ENCODE measurements at places on chromosomes 3 and 15. TPM values are rescaled to one million over a fixed set of nuclear protein-coding genes. Genes with fewer than 3 reads are reported as not detected.
A peak's percentile ranks its signal among the peaks of the same experiment; 100 is the strongest.

Gene SH2D7
- not detected for total RNA-seq

Gene ITPKA
- total RNA-seq: 0.53 TPM

Gene P4HTM
- total RNA-seq: 33.0 TPM

Gene GPR149
- not detected for total RNA-seq

Gene TMEM40
- total RNA-seq: not detected

Gene SNTN
- total RNA-seq: not detected

Gene CCR5
- 2.6 TPM for total RNA-seq

Gene FRG2C
- not detected for total RNA-seq

DNA sequence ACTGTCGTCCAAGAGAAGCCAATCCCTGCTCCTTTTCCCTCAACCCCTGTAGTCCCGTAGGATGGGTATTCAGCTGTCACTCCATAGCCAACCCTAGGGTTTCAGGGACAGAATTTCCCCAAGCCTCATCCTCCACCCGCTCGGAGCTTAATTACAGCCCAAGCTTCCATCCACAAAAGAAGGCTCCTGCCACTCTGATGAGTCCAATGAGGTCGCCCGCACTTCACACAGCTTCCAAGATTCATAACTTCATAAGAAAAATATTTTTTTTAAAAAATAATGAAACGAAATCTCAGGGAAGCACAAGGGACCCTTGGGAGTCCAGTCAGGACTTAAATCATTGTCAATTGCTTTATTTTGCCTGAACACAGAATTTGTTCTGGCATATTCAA is 75.6 kb downstream of the SLC12A8 start:
- no peak for DNase-seq

- no peak for DNase-seq
Observed at GRCh38 chr3:189404024-189404423, 227.2 kb upstream of the TP63 start.

DNA sequence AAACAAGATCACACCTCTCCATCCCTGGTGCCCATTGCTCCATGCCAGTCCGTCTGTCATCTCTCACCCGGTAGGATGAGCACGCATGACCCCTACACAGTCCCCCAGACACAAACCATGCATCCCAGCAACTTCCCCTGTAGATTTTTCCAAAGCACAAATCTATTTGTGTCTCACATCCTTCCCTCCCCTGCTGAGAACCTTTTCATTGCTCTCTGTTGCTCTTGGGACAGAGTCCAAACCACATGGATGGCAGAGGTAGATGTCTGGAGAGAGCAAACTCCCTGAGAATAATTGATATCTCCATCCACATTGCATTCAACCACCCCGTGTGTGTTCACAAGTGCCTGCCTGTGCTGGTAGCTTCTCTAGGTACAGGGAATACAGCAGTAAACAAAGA is 29.9 kb upstream of the LRTM1 start:
- DNase-seq: no peak

DNA sequence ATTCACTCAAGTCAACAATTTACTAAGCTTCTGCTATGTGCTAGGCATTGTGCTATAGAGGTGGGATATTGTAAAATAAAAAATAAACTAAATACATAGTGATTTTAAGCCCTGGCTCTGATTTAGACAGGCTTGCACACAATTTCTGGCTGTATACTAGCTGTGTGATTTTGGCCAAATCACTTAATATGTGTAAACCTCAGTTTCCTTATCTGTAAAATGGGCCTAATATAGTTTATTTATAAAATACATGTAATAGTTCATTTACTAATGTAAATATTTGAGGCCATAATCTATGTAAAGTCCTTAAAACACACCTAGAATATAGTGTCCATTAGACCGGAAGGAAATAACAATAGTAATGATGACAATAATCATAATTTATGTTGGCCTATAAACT is 363.1 kb downstream of the CLSTN2 start:
- no peak for DNase-seq

- no peak for DNase-seq
Observed at GRCh38 chr15:78645009-78645408, 4.0 kb upstream of the CHRNB4 start.

GRCh38 chr3:12998648-12999047 is 74.6 kb downstream of the IQSEC1 start:
- DNase-seq: peak; percentile 31

DNA sequence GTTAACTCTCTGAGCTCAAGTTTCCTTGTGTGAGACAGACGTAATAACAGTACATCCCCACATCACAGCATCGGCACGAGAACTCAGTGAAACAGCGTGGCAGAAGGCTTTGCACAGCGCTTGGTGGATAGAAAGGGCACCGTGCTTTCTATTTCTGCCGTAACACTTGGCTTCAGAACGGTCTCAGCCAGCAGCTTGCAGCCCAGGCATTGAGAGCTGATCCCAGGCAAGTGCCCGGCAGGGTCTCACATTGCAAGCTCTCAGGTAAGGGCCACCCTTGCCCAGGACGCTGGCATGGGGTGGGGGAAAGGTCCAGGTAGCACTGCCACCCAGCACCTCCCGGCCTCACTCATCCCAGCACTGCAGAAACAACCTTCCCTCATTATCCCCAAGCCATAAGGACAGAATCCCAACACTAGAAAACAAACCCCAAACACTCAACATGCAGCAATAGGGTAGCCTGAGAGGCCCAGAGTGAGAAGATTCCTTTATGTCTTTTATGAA is 70.5 kb upstream of the ITGA11 start:
- DNase-seq: no peak

DNA sequence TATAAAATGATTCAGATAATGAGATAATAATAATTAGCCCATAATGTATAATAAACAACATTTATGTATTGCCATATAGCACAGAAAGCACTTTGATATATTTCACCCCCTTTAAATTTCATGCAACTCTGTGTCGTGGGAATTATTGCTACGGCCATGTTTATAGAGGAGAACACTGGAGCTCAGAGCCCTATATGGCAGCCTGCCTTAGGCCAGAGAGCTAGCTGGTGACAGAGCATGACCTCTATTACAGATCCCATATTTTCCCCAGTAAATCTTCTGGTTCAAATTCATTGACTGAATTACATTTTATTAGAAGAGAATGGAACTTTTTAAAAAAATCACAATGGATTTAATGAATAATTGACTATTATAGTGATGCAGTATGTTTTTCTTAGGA is 25.0 kb downstream of the USP13 start:
- no peak for DNase-seq

GRCh38 chr3:169347597-169347996 is 315.9 kb downstream of the MECOM start:
- no peak for DNase-seq

- DNase-seq: no peak
Observed at GRCh38 chr3:108383306-108383705, 87.0 kb downstream of the HHLA2 start.

DNA sequence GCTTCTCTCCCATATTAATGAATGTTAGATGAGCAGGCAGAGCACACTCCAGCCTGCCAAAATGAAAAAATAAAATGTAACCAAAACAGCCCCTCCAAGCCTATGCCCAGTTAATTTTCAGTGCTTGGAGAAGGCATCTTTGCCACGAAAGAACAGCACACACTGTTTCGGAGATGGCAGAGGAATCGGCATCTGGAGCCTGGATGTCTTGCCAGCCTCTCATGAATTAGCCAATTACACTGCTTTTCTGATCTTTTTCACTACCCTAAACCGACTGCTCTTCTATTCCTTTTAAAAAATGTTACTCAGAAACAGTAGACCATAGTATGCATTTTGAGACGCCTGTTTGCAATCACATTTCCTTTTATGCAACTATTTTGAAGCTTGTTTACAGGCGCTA is 249.6 kb downstream of the TLE3 start:
- DNase-seq: no peak

DNA sequence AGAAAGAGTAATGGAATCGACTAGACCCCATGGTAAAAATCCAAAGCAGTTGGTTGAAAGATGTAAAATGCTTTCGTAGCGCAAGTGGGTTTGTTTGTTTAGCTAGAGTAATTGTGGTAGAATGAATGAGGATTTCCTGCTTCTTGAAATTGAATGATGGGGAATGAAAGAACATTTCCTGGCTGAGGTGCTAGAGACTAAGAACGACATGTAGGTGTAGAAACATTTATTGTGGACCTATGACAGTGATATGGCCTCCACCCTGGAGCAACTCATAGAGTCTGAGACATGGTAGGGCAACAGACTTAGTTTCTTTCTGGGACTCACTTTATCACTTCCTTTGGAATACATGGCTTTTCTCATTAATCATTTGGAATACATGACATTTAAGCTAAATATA is 467.6 kb upstream of the CFAP20DC start:
- no peak for DNase-seq

DNA sequence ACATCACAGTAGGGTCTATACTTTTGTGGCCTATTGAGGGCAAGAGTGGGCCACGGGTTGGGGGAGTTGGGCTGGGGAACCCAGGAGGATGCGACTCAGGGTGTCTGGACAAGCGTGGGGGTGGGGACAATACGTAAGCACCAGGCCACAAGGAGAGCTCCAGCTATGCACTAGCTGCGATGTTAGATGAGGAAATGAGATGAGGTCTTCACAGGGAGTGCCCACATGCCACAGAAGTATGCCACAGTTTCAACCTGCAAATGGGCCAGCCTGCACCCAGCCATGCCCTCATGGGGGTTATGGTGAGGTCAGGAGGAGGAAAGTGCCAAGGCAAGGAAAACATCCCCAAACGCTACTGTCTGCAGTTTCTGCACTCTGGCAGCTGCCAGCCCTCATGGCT is 30.5 kb downstream of the CACNA2D2 start:
- DNase-seq: peak; percentile 14

GRCh38 chr15:93820566-93820965 is 410.8 kb upstream of the MCTP2 start:
- no peak for DNase-seq

DNA sequence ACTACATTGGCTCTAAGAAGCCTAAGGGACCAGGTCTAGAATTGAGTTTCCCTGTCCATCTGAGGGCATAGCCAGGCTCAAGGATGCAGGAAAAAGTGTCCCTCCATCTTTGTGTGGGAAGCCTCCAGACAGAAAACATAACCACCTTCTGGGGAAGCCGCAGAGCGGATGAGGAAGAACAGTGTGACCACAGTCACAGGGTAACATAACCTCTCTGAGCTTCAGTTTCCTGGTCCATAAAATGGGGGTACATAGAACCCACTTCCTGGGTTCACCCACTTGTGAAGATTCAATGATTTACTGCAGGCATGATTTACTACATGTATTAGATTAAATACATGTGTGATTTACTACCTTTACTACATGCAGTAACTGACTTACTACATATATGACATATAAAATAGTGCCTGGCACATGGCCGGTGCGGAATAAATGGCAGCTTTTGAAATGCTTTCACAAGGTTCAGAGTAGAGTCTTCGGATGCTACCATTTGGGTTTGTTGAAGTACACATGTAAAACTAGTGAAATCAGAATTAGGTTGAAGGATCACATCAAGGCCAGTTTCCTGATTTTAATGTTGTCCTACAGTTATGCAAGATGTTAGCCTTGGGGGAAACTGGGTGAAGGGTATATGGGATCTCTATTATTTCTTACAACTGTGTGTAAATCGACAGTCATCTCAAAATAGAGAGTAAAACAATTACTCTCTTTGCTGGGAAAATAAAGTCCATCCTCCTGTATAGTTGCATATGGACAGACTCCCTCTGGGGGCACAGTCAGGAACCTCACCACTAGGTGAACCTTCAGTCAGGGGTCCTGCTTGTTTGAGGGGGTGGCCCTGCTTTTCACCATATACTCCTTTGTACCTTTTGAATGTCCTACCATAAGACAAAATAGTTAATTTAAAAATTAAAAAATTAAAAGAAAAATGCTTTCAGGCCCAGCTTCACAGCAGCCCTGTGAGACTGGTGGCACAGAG is 86.0 kb downstream of the SEMA5B start:
- no peak for DNase-seq

- no peak for DNase-seq
Observed at GRCh38 chr15:46344115-46344724, 709.4 kb downstream of the SQOR start.

DNA sequence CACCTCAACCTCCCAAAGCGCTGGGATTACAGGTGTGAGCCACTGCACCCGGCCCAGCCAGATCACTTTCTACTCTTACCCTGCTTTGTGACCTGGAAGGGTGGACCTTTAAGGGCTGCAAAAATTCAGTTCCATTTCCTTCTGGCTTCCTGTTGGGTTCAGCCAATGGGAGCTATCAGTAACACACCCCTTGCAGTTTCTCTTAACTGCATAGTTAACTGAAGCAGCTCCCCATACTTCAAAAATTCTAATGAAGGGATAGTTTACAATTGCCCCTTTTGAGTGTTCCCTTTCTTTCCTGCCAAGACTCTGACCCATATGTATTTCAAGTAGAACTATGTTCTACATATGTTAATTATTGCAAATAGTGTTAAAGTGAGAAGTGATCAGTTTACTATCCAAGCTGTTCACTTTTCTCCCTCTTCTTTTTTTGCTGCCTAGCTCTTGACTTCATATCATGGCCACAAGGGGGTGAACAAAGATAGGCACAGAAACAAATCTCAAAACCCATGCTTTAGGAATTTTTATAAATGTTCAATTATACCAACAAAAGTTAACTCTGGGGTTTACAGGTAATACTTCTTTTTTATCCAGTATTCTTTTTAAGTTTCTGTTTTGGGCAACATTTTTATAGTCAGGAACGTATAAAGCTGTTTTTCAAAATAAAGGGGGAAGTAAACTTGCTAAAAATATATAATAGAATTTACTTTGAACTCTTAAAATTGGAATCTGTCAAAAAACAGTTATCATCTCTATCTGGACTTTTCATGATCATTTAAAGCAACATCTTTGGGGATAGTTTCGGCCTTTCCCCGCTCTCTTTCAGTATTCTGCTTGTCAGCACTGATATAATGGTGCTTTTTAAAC is 8.1 kb downstream of the PGBD4 start:
- DNase-seq: no peak

DNA sequence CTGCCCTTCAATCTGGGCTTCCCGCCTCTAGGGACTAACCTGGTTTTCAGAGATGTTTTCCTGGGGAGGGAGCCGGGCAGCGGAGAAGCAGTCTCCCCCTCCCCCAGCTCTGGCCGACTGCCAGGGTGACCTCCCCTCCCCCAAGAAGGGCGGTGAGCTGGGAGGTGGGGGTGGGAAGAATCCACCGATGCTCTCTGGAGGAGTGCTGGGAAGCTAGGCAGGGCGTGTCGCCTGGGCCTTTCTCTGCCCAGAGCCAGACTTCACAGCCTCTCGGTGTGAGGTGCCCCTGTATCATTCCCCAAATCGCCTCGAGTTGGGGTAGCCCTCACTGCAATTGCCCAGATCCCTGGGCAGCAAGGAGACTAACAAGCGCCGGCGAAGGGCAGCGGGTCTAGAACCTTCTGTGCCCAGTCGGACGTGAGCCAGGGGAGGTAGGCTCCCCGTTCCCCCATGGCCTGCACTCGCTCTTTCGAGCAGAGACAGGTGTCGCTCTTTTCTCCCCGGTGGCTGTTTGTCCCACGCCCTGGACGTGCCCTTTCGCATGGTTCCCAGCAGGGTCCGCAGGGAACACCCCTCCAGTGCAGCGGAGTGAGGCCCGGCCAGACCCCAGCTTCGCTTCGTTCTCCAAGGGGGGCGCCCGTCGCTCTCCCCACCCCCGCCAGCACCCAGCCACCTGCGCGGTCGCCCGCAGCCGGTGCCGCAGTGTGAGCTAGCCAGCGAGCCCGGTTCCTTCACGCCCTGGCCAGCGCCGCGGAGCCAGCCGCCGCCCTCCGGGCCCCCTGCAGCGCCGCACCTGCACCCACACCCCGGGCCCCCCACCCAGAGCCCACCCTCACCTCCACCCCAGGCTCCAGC is 1.1 kb downstream of the RAB6B start:
- DNase-seq: no peak

GRCh38 chr3:36597422-36597821 is 166.9 kb downstream of the DCLK3 start:
- no peak for DNase-seq

Measured in CD8-positive, alpha-beta memory T cell (primary cell).